ENCODE measurements at places on chromosomes 2 and 18. TPM values are rescaled to one million over a fixed set of nuclear protein-coding genes. Genes with fewer than 3 reads are reported as not detected.

- no peak for DNase-seq
Observed at GRCh38 chr2:5328826-5329225, 363.4 kb upstream of the SOX11 start.

DNA sequence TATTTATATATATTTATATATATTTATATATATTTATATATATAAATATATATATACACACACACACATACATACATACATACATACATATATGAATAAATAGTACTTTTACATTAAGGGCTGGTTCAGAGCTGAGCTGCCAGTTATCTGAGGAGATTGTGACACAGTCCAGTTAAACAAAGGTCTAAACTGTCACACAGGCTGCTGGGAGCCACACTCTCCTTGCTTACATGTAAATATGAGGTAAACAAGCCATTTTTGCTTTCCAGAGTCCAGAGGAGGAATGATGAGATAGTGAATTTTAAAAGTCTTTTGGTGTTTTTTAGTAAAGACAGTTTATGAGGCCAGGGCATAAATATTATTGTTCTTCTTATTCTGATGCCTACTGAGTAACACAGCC, 377.5 kb upstream of the PIK3C3 start:
- DNase-seq: no peak

- DNase-seq: no peak
Observed at GRCh38 chr2:80748592-80748991, 444.0 kb upstream of the LRRTM1 start.

IL36B gene
- total RNA-seq: 5.2 TPM

G6PC2 gene
- not detected for total RNA-seq

- DNase-seq: no peak
Observed at GRCh38 chr2:12841021-12841420, 124.3 kb downstream of the TRIB2 start.

DNA sequence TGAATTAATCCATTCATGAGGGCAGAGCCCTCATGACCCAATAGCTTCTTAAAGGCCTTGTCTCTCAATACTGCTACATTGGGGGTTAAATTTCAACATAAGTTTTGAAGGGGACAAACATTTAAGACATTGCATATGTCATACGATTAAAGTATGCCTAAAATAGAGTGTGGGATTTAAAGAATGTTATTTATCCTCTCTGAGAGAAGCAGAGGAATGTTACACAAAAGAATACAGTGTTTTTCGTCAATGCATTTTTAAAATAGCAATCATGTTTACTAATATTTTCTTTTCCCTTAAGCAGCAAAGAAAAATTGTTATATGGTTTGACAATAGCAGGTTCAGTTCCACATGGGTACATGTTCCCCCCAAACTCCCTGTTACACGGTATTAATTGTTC, 363.1 kb downstream of the NUP35 start:
- no peak for DNase-seq

DNA sequence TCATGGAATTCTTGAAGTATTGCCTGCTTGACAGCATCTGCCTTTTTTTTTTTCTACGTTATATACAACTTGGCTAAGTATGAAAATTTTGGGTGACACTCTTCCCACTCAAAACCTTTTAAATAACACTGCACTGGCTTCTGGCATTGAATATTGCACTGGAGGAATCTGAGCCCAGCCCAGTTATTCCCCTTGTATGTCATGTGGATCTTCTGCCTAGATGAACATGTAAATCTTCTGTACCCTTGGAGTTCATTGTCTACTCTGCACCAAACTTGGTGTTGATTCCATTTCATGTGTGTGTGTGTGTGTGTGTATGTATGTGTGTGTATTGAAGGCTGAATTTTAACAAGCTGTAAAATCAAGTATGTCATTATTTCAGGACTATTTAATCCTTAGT, 59.4 kb downstream of the NAPG start:
- no peak for DNase-seq

GRCh38 chr2:204687776-204688175, 142.5 kb downstream of the PARD3B start:
- DNase-seq: no peak

GRCh38 chr2:175647058-175647457, 355.0 kb downstream of the LNPK start:
- DNase-seq: no peak

- DNase-seq: no peak
Observed at GRCh38 chr2:100606726-100607343, 44.0 kb downstream of the PDCL3 start.

DNA sequence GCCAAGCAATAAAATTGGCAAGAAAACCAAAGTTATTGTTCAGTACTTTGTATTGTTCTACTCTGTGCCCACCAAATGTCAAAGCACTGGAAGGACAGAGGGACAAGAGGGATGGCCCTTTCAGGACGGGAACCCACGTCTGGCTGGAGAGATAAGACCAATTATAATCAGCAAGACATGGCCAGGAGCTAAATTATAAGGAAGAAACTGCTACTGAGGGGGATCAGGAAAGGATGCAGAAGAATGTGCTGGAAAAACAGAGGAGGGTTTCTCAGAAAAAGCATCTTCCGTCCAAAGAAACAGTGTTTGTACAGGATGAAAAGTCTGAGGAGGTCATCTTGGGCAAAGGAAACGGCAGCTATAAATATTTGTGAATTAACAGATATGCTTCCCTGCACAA, 46.4 kb upstream of the NARS1 start:
- DNase-seq: no peak

DNA sequence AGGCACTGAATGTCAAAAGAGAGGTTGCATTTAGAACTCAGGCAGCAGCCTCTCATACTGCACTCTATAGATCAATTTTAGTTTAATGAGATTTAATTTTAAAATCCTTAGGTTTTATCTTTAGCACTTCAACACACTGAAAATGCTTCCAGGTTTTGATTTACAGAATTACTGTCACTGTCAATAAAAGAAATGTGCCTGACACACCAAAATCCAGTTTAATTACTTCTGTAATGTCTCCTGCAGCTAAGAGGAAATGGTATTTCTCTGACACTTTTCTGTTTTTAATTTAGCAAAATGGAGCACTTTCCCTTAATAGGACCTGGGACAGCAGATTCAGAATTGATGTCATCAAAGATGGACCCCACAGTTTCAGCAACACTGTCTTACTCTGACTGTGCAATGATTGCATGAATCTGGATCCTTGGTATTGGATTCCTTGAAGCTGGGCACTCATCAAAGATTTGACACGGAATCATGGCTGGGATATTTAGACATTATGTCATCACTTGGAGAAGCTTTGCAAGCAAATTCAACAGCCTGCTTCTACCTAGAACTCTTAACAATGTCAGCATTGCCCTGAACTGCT, 576.5 kb downstream of the NRXN1 start:
- no peak for DNase-seq

ASPRV1 gene
- total RNA-seq: 45.3 TPM

DNA sequence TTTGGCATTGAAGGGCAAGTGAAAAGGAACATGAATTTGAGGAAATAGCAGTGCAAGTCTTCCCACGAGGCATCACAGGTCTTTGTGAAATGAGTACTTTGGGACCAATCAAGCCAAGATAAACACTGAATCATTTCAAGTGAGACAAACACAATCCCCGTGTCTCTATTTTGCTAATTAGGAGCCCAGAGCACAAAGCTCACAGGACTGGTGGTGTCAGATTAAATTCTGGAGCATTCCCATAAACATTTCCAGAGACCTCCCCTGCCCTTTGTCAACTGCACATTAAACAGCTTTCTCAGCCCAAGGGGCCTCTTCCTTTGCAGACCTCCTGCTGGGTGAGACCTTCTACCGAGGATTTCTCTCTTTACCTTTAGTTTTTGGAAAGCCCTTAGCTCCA, 50.7 kb downstream of the DAPL1 start:
- DNase-seq: no peak

DNA sequence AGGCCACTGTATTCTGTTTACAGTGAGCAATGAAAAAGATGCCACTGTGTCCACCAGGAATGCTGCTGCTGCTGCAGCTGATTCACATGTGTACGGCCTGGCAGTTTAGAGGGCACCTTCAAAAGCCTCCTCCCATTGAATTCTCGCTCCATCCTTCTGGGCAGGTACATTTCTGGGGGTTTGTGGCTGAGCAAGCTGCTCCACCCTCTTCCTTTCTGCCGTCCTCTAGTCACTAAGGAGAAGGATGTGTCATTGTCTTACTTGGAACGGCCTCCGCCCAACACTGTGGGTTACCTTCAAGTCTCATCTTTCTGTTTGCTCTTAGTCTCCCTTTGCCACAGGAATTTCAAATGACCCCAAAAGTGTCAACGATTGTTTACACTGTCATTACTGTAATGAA, 182.0 kb downstream of the ZBTB7C start:
- no peak for DNase-seq

FIGN gene
- 1.6 TPM for total RNA-seq

DNA sequence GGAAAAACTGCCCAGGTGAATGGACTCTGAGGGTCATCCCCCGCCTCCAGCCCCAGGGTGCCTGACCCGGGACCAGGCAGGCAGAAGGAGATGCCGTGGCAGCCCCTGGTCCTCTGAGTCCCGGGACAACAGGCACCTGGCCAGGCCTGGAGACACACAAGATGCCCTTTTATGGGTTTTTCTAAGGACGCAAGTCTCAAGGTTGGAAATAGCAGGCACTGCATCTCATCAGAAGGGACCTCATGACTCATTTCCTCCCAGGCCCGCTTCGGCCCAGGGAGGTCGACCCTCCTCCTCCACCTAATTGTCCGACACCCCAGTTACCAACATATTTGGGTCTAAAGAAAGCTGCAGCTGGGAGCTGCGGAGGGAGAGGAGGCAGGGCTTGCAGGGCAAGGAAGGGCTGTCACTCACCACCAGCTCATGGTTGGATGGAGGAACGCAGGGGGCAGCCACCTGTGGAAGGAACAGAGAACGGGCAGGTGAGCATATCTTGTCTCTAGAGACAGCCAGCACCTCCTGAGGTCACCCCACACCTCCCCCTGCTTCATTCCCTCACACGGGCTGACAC, 82.9 kb downstream of the TNS1 start:
- no peak for DNase-seq

ZC3H6 gene
- total RNA-seq: 10.3 TPM

GRCh38 chr18:58661423-58661822, 9.8 kb upstream of the MALT1 start:
- DNase-seq: no peak

GRCh38 chr2:7919510-7919909, 762.3 kb upstream of the ID2 start:
- DNase-seq: no peak

DNA sequence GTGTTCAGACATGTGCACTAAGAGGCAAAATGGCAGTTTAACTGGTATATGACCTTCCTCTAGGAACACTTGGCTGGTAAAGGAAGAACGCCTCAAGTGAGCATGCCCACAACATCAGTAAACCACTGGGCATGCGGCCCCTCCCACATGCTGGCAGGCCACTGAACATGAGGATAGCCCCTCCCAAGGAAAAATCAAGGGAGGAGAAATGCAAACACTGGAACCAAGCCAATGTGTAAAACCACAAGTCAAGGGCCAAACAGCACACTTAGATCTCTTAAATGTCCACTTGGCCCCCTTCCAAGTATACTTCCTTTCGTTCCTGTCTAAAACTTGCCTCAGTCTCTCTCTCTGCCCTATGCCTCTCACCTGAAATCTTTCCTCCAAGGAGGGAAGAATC, 980.8 kb downstream of the TSN start:
- DNase-seq: no peak

SCN7A gene
- total RNA-seq: 3.6 TPM

Data from suprapubic skin (tissue), 4 donors.